ENCODE measurements at places on chromosomes 7 and 10.

DNA sequence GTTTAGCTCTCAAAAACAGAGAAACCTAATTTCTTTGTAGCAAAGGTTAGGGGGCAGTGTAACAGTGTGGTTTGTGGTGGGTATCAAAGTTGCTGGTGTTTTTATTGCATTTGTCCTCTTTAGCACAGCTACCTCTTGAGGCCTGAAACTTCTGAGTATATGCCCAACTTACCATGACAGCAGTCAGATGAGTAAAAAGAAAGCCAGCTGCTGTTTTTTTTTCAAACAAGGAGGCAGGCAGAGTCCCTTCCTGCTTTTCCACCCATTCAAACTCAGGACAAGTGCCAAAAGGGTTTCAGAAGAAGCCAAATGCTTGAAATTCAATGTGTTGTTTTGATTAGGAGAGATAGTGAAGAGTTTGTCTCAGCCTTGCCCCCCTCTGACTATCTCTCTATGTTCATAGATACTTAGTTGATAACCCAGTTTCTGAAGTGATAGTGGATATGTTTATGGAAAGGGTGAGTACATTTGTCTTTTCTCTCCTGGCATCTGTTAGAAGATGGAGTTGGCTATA lies 23.1 kb downstream of the GBF1 start:
- no peak for DNase-seq

GRCh38 chr7:77284616-77285015 lies 85.0 kb upstream of the FGL2 start:
- DNase-seq: no peak

GRCh38 chr10:16562891-16563290 lies 41.2 kb upstream of the C1QL3 start:
- DNase-seq: no peak

GRCh38 chr10:19908991-19909696 lies 92.9 kb downstream of the PLXDC2 start:
- no peak for DNase-seq

GRCh38 chr7:20306180-20306946 lies 24.3 kb upstream of the ITGB8 start:
- DNase-seq: no peak

GRCh38 chr7:154791611-154792010 lies 211.3 kb downstream of the PAXIP1 start:
- no peak for DNase-seq

- DNase-seq: no peak
These were observed 1.8 kb downstream of the COMMD3 start for GRCh38 chr10:22317771-22318565.

Data from spleen (tissue), 13 donors.